Type B pancreatic cell (in vitro differentiated cells): ENCODE measurements at places on chromosomes 12 and 14. TPM values are rescaled to one million over a fixed set of nuclear protein-coding genes. Genes with fewer than 3 reads are reported as not detected.

The TAMALIN gene
- 4.2 and 16.5 TPM in 2 replicates for total RNA-seq

The PTPN6 gene
- total RNA-seq, result 15.6 and 61.0 TPM in 2 replicates

The RHOF gene
- total RNA-seq, result 24.9 and 26.0 TPM in 2 replicates

The CNTN1 gene
- 19.3 and 25.2 TPM in 2 replicates for total RNA-seq

The NABP2 gene
- 37.5 and 40.0 TPM in 2 replicates for total RNA-seq

The PIWIL1 gene
- not detected in 2 replicates for total RNA-seq

The CLEC2A gene
- not detected in 2 replicates for total RNA-seq

The KLHL33 gene
- total RNA-seq, result not detected in 2 replicates

The GLIPR1L1 gene
- total RNA-seq, result not detected in 2 replicates

The FGF23 gene
- 0.10 TPM in 1 of 2 replicates, not detected in the other for total RNA-seq

The ZNF891 gene
- 2.0 and 4.2 TPM in 2 replicates for total RNA-seq

The FSCB gene
- 0.12 TPM in 1 of 2 replicates, not detected in the other for total RNA-seq

The CLEC1B gene
- total RNA-seq, result 0.62 TPM in 1 of 2 replicates, not detected in the other

The SIX6 gene
- not detected in 2 replicates for total RNA-seq

The ABCC9 gene
- total RNA-seq, result 2.6 and 7.8 TPM in 2 replicates

The TAS2R7 gene
- not detected in 2 replicates for total RNA-seq

The PDE6H gene
- total RNA-seq, result not detected in 2 replicates

The BEST3 gene
- 0.14 and 0.77 TPM in 2 replicates for total RNA-seq

The TMEM229B gene
- total RNA-seq, result 2.1 and 2.7 TPM in 2 replicates

The RSRC2 gene
- 78.0 and 100.0 TPM in 2 replicates for total RNA-seq

The METTL25 gene
- total RNA-seq, result 9.4 and 14.3 TPM in 2 replicates

The OASL gene
- total RNA-seq, result 0.17 and 0.19 TPM in 2 replicates

The IGF1 gene
- total RNA-seq, result 8.4 and 16.1 TPM in 2 replicates

The RIPK3 gene
- 5.6 and 7.5 TPM in 2 replicates for total RNA-seq

The ARID2 gene
- 35.9 and 49.7 TPM in 2 replicates for total RNA-seq

The PTGER2 gene
- 3.0 and 7.1 TPM in 2 replicates for total RNA-seq

The RPS6KA5 gene
- 6.0 and 7.4 TPM in 2 replicates for total RNA-seq

The KRT73 gene
- total RNA-seq, result 0.12 TPM in 1 of 2 replicates, not detected in the other

The RTN1 gene
- total RNA-seq, result 4.9 and 11.1 TPM in 2 replicates

The KRT7 gene
- 125 and 293 TPM in 2 replicates for total RNA-seq

The HAL gene
- total RNA-seq, result 2.1 and 3.8 TPM in 2 replicates

The FOXG1 gene
- 0.10 and 1.7 TPM in 2 replicates for total RNA-seq

The DAAM1 gene
- total RNA-seq, result 64.3 and 70.6 TPM in 2 replicates

The PLEKHD1 gene
- total RNA-seq, result 0.12 and 0.48 TPM in 2 replicates
